ENCODE measurements at places on chromosomes 13 and 19.

DNA sequence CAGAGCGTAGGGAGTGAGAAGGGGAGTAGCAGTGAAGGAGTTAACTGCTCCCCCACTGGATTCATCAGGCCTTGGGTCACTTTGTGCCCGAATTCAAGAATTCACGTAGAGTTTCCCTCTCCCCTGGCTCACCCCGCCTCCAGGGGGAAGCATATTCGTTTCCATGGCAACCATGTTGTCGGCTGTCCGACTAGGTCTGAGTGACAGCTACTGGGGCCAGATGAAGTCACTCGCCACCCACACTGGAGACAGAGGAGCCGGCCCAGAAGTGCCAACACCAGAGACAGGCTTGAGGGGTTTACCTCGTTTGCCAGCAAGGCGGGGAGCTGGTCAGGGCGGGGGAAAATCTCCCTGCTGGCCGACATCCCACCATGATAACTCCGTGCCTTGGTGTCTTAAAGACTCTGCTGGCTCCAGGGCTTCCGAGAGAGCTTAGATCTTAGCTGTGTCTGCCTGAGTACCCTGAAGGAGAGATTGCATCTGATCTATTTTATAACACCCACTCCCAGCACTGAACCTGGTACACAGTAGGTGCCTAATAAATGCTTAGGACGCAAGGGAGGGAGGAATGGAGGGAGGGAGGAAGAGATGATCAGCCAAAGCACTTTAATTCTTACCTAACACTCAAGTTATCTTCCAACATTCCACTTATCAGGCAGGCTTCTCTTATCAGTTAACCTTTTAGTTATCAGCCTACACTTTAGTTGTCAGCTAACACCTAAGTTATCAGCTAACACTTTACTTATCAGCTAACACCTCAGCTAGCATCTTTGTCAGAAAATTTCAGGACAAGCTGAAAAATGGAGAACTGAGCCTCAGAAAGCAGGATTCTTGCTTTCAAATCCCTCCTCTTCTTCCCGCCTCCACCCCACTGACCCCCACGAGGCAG is 57.2 kb upstream of the ZNRF4 start:
- peak; percentile 17 for DNase-seq

- DNase-seq = peak; percentile 94
Observed at GRCh38 chr19:49142866-49143335, 12.3 kb downstream of the HRC start.

DNA sequence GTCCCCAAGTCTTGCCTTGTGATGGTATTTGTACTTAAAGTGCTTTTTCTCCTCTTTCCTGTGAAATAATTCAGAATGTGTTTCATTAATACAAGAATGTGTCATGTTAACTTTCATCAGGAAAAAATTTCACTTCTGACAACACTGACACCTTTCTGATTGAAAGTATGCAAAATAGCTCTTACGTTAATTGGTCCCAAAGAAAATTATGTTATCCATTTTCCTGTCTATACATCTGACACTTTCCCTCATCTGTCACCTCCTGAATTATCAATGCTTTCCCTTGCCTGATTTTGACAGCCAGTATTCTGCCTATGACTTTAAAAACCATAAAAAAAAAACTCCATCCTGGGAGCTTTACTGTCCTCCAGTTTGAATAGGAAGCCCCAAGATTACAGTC is 336.5 kb downstream of the ATP8A2 start:
- no peak for DNase-seq

DNA sequence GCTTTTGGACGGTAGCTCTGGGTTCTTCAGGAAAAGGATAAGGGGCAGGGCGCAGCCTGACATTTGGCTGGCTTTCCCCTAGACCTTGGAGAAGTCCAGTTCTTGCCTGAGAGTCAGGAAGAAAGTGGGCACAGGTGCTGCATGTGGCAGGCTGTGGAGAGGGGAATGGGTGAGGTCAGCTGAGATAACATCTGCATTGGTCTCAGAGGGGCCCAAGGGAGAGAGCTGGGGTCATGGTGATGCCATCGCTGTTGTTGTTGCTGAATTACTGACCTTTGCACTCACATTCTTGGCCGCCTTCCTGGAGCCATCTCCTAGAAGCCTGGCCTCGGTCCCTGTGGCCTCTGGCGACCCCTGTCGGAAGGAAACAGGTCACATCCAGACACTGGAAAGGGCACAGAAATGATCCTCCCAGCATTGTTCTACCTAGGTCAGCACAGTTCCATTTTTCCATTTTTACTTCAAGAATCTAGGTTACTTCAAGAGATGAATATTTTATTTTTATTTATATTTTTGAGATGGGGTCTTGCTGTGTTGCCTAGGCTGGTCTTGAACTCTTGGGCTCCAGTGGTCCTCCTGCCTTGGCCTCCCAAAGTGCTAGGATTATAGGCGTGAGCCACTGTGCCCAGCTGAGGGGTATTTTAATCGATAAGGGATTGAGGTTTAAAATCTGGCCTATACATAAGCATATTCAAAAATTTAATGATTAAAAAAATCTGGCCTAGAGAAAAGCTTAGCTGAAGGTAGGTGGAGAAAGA is 6.5 kb upstream of the LIPE start:
- DNase-seq = peak; percentile 88

GRCh38 chr13:59360108-59360507 is 803.6 kb downstream of the DIAPH3 start:
- no peak for DNase-seq

- DNase-seq = no peak
Observed at GRCh38 chr19:5907241-5907640, 2.6 kb downstream of the VMAC start.

DNA sequence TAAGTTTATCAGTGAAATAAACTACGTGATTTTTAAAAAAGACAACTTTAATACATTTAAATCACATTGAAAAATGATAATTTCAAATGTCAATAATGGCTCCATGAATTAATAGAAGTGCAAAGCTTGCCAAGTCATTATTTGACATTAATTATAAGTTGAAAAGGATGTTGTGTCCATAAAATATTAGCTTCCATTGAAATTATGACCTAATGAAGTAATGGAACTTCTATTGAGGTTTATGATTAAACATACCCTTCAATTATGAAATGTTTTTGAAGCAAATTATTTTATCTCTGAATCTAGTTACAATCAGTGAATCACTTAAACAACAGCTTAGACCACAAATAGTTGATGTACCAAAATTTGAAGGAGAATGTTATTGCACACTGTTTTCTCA is 144.2 kb downstream of the SLITRK6 start:
- no peak for DNase-seq
